ENCODE measurements at places on chromosomes 2 and 18.

- DNase-seq: no peak
Observed at GRCh38 chr18:8584798-8585197, 24.4 kb upstream of the RAB12 start.

- DNase-seq: no peak
Observed at GRCh38 chr2:184419744-184420143, 178.6 kb upstream of the ZNF804A start.

- no peak for DNase-seq
Observed at GRCh38 chr18:37673671-37674070, 108.1 kb upstream of the CELF4 start.

GRCh38 chr2:41763141-41763540 is 284.7 kb upstream of the PKDCC start:
- no peak for DNase-seq

- DNase-seq: no peak
Observed at GRCh38 chr18:48073211-48073930, 142.9 kb upstream of the SMAD2 start.

GRCh38 chr18:63454497-63454896 is 22.3 kb upstream of the SERPINB5 start:
- peak; percentile 90 for DNase-seq

DNA sequence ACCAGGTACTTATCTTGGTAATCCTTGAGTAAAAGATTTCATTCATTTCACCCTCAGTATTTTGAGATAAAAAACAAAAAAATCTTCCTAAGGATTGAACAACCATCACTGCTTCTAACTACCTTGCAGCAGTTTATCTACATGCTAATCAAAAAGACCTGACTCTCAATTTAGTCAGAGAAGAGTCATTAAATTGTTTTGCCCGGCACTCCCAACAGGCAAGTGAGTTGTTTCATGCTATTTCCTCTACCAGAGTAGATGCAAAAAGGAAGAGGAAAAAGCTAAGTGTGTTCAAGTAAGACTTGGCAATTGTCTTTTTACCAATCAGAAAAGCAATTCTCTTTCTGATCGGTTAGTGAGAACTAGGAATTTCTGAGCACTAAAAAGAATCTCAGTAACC is 39.5 kb downstream of the MYO5B start:
- no peak for DNase-seq

DNA sequence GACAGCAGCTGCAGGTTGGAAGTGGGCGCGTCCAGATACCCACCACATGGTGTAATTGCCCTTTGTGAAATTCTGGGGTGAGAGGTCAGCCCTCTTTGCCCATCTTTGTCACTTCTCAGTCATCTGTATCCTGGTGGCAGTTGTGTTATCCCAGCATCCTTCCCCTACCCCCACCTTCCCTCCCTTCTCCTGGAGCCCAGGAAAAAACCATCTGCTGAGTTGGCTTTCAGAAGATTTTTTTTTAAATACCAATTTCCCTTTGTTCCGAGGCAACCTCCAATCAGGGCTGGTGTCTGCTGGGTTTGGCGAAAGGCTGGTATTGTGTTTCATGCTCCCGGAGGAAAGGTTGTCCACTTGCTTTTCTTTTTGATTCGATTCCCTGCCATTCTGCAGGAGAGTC is 35.2 kb downstream of the SETBP1 start:
- DNase-seq: no peak

DNA sequence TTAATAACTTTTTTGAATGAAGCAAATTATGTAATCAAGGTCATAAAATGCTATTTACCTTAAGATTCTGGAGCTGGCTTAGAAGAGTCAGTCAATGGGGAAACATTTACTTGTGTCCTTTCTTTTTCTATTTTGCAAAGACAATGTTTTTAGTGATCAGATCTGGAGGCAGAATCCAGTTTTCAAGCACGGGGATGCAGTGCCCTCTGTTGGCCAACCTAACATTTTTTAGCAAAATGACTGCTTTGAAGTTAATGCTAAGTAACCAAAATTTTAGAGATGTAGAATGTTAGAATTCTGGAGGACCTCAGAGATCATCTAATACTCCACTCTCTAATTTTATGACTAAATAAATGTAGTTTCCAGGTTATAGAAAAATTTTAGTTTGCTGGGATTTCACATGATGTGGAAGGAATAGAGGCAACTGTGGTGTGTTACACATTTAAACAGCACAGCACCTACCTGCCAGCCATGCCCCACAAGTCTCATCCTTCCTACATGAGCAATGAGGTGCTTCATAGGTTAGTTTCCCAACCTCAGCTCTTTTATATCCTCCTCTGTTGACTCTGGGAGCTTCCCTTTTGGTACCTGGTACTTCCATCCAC is 23.6 kb upstream of the SLC9A4 start:
- peak; percentile 18 for DNase-seq

DNA sequence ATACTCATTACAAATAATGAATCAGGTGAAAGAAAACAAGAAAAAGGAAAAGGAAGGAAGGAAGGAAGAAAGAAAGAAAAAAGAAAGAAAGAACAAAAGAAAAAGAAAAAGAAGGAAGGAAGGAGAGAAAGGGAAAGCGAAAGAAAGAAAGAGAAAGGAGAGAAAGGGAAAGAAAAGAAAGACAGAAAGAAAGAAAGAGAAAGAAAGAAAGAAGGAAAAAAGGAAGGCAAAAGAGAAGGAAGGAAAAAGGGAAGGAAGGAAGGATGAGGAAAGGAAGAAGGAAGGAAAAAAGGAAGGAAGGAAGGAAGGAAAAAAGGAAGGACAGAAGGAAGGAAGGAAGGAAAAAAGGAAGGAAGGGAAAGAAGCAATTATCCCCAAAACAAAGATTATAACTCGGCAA is 1460.4 kb upstream of the PIK3C3 start:
- no peak for DNase-seq

GRCh38 chr2:157872791-157873190 is 3.3 kb downstream of the ACVR1 start:
- no peak for DNase-seq

DNA sequence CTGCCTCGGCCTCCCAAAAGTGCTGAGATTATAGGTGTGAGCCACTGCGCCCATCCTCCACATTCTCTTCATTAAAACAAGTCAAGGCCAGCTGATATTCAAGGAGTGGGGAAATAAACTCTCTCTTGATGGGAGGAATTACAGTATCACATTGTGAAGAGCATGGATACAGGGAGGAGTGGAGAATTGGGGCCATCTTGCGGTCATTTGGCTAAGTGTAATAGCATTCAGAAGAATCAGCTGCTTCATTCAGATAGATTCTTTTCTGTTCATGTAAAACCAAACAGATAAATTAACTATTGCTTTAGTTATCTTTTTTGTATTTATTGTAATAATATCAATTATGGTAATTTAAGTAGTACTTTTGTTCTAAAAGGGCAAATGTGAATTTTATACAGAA is 156.3 kb downstream of the UBR3 start:
- DNase-seq: no peak

GRCh38 chr2:217256251-217256650 is 396.4 kb upstream of the TNP1 start:
- peak; percentile 75 for DNase-seq

- no peak for DNase-seq
Observed at GRCh38 chr2:16860627-16861026, 195.0 kb upstream of the CYRIA start.

- DNase-seq: peak; percentile 25
Observed at GRCh38 chr2:175282300-175282699, 100.8 kb upstream of the ATP5MC3 start.

- DNase-seq: no peak
Observed at GRCh38 chr18:23460285-23461273, 7.5 kb downstream of the RIOK3 start.

GRCh38 chr2:224959556-224959955 is 82.7 kb downstream of the DOCK10 start:
- no peak for DNase-seq

GRCh38 chr18:62505669-62506494 is 16.9 kb upstream of the ZCCHC2 start:
- DNase-seq: peak; percentile 83

- peak; percentile 48 for DNase-seq
Observed at GRCh38 chr2:72934683-72935610, 17.6 kb downstream of the EMX1 start.

GRCh38 chr18:48036226-48036625 is 105.8 kb upstream of the SMAD2 start:
- DNase-seq: no peak

DNA sequence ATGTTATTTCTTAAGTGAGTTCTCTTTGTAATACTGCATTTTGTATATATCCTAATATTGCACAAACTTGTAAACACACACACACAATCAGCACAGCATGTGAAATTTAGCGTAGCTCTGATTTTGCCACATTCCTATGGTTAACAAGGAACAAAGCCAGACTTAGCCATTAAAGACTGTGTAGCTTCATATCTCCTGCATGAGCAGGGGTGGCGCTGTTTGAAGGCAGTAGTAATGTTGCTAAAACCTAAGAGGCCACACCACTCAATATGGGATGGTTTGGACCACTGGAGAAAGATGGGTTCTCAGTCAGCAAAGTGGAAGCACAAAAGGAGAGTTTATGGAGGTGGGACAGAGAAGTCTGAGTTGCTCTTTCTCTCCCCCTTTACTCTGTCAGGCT is 61.1 kb upstream of the RND3 start:
- DNase-seq: peak; percentile 47

DNA sequence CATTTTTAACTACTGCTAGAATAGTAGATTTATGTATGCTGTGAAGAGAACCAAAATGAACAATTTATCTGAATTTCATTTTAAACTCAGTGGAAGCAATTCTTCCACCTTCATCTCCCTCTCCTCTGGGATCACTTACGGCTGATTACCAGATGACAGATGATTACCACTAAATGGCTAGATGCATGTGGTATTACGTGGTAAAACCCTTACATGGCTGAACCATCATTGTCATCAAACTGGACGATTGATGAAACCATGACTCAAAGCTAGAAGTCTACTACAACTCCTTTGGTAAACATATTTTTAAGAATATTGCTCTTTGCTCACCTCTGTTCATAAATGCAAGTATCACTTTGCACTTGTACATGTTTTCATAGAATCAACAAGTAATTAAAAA is 48.5 kb upstream of the DOCK10 start:
- peak; percentile 60 for DNase-seq

- no peak for DNase-seq
Observed at GRCh38 chr2:30148850-30149249, 2.0 kb downstream of the YPEL5 start.

DNA sequence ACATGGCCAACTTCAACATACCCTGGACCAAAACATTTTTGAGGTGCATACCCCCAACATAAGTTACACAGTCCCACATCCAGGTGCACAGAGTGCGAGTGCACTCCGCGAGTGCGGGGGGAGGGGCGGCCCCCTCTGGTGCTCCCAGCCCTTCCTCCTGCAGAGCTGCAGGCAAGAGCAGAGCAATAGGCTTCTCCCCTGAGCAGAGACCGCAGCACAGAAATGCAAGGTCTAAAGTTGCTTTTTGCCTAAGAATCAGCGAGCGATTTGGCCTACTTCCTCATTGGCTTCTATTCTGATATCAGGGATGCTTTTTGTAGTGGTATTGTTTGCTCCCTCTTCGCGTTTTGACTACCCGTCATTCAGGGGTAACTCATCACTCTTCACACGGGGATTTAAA is 40.6 kb downstream of the BOLA3 start:
- DNase-seq: no peak

DNA sequence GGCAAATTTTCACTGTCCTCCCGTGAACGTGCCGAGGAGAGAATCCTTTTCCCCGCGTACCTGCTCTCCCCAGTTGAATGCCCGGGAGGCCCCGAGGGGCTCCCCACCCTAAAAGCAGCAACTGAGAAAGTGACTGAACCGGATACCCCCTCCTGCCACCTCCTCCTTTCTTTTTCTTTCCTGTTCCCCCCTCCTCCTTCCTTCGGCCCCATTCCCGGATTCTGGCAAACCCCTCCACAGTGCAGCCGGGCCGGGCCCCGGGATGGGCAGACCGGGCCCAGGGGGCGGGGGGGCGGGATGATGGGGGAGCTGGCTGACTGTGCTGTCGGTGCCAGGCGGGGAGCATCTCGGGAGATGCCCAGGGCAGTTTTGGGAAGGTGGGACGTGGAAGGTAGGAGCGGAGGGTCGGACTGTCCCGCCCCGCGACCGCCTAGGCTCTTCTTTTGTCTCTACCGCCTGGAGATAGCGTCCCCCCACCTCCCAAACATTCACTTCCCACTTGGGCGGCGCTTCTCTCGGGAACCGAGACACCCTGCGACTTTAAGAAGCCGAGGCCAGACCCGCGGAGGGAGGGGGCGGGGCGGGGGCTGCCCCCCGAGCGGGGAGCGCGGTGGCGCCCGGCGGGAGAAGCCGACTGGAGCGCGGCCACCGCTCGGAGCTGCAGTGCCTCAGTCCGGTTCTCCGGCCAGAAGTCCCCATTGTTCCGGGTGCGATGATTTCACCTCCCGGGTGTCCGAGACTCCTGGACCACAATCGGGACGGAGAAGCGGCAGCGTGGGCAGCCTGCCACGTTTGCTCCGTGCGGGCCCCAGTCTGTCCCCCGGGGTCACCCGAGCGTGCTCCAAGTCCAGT is 8.2 kb downstream of the DLX2 start:
- DNase-seq: peak; percentile 60

GRCh38 chr2:229861431-229861830 is 60.4 kb downstream of the TRIP12 start:
- DNase-seq: no peak

GRCh38 chr2:114543236-114543766 is 100.9 kb downstream of the DPP10 start:
- no peak for DNase-seq

DNA sequence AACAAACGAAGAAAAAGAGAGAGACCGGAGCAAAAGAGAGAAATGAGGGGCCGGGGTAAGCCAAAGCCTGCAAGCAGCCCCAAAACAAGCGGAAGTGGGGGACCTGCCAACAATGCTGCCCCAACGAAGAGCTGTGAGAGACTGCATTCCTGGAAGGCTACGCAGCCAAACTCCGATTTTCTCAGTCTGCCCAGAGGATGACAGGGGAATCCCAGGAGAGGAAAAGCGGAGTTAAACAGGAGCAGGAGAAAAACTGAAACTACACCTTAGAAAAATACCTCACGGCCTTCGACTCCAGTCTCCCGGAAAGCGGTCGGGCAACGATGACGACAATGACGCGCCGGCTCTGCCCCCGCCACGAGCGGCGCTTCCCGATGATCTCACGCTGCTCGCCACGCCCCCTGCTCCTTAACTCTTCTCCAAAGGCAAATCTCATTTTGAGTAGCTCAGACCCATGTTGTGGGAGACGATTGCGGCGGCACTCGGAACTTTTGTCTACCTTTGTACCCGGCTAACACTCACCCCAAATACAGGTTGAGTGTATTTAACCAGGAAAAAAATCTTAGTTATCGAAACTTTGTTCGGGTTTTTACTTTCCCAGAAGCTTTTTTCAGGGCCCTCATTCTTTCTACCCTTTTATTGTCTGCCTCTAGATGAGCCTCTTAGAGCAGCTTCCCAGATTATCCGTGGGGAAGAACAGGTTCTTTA is at the start of gene C1D:
Gene C1D, minus strand, starts transcription at position 325 of the 708 bp plus-strand sequence. CDS start 15,694 bp downstream, outside the sequence.
- peak; percentile 86 for DNase-seq

GRCh38 chr2:71721669-71722068 is 268.3 kb downstream of the DYSF start:
- no peak for DNase-seq

All from M059J (cell line).